T-helper 1 cell (primary cell): ENCODE measurements at places on chromosomes 6 and 20.

DNA sequence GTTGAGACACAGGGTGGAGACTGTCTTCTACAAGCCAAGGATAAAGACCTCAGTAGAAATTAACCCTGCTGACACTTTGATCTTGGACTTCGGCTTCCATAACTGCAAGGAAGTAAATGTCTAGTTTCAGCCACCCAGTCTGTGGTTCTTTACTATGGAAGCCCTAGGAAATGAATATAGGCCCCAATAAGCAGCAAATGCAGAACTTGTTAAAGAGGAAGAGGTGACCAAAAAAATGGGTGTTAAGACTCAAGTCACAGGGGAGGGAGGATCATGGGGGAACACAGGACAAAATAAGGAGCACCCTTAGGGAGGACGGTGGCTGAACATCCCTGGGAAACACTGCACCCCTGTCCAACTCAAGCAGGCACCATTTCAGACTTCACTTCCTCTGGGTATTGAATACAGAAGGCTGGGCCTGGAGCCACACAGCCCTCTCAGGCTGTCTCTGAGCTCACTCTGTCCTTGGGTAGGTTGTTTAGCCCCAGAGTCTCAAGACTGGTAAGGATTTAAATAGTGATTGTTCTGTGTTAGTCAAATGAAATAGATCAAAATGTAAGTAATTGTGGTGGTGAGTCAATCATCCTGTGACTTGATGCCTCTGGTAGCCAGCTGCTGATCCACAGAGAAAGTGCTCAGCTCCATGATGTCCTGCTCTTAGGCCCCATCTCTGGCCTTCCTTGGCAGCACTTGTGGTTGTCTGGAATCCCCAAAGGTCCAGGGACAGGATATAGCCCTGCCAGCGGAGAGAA, 30.5 kb upstream of the SIRPD start:
- DNase-seq: no peak

GRCh38 chr6:39938773-39939654, 4.8 kb upstream of the MOCS1 start:
- DNase-seq: no peak

- peak; percentile 77 for DNase-seq
Observed at GRCh38 chr20:63626424-63627128, at the start of gene GMEB2. Gene GMEB2 (minus strand): TSS chr20:63627101. CDS start chr20:63619397, 7,704 bp downstream.

DNA sequence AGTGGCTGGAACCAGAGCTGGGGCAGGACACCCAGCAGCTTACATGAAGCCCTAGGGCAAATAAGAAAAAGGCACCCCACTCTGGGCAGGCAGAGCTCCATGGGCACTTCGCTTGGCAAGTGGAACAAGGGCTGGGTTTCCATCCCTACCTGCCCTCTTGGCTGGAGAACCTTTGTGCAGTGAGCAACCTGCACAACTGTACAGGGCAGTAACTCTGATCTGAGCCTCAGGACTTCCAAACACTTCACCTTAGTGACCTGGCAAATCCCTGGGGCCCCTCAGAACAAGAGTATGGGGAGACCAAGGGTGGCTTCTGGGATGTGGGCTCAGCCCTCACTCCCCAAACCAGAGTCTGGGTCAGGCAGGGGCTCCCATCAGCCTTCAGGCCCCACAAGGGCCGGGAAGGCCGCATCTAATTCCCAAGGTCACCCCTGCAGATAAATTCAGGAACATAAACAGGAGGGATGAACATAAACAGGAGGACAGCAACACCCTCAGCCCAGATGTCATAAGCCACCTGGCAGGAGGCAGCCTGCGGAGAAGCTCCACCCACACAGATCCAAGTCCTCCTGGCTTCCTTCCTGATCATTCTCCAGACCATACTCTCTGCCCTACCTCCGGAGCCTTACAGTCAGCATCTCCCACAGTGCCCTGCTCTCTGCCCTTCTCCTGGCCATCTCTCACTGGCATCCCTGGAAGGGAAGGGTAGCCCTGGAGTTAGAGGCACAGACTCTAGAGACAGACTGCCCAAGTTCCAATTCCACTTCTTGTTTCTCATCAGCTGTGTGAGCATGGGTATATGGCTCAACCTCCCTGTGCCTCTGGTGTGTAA, 37.5 kb downstream of the HNF4A start:
- no peak for DNase-seq

GRCh38 chr6:116847227-116847626, 18.3 kb upstream of the GPRC6A start:
- no peak for DNase-seq

GRCh38 chr6:12132351-12133222, 120.5 kb downstream of the HIVEP1 start:
- DNase-seq: no peak

- DNase-seq: no peak
Observed at GRCh38 chr6:7726416-7727085, 652 bp downstream of the BMP6 start.

GRCh38 chr6:24959319-24959718, 23.6 kb upstream of the RIPOR2 start:
- no peak for DNase-seq

DNA sequence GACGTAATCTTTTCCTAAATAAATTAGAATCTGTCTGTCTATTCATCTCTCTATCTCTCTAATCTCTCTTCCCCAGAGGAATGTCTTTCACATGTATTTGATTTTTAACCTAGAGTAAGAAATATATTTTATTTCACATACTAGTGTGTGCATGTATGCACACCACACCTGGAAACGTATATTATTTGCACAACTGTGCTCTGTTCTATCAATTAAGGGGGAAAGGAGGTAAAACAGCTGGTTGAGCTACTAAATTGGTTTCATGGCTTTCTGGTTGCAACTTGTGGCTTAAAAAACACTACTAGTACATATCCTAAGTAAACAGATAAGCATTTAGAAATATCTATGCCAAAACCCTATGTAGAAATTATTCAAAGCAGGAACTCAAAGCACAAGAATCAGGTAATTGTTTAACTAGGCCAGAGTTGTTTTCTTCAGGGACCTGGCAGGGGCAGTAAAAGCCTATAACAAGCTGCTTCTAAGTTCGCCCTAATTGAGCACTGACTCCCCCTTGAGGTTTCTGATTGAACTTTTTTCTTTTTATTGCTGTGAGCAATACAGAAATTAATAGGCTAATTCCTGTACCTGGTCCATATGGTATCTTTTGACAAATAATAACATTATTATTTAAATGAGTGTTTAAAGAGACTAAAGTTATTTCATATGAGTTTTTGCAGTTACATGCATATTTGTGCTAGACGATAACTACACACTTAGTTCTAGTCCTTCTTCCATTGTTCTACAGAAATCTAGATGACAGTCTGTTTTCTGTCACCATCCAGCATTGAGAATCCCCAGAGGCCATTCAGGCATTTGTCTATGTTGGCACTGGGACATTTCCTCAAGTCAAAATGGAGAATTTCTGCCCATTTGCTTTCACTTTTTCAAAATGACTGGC, 88.6 kb downstream of the MCHR2 start:
- DNase-seq: no peak

DNA sequence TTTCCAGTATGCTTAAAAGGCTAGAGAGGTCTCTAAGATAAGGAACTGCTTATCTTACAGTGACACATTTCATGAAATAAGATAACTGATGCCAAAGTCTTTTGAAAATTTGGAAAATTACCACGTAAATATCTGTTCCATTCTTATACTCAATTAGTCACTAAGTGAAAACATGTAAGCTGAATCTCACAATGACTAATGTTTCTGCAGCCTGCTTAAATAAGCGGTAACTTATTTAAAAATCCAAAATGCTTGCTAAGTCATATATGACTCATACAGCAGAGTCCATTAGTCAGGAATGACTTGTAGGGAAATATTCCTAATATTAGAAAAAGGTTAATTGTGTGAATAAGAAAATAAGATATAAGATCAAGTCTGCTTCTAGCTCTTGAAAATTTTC, 27.8 kb upstream of the LGSN start:
- DNase-seq: no peak

GRCh38 chr20:33028875-33029274, 2.6 kb upstream of the BPIFB6 start:
- DNase-seq: no peak
